ENCODE measurements at places on chromosomes 13 and 19. TPM values are rescaled to one million over a fixed set of nuclear protein-coding genes. Genes with fewer than 3 reads are reported as not detected.

The ZNF492 gene
- total RNA-seq = 1.6 TPM

The ADGRE2 gene
- 0.55 TPM for total RNA-seq

The POSTN gene
- not detected for total RNA-seq

The SYT3 gene
- not detected for total RNA-seq

The TEX101 gene
- not detected for total RNA-seq

The SCEL gene
- not detected for total RNA-seq

The CEACAM21 gene
- total RNA-seq = 40.8 TPM

Data from activated CD4-positive, alpha-beta memory T cell treated with anti-CD3 and anti-CD28 coated beads for 36 hours (primary cell).